ENCODE measurements at places on chromosomes 3 and 15.
A peak's percentile ranks its signal among the peaks of the same experiment; 100 is the strongest.

DNA sequence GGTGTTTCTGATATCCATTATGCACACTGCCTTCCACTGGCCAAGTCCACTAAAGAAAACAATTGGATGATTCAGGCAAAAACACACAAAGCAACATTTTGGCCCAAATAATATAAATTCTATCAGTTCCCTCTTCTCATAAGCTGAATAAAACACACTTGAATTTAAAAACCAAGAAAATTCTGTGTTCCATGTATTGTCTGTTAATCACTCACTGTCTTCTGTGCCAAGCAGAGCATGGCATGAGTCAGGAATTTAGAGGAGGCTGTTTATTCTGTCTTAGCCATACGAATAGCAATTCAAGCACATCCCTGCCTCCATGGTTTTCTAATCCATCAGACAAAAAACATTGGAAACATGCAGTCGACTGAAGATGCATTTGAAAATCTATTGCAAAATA is 215.6 kb upstream of the UMPS start:
- DNase-seq, result no peak

DNA sequence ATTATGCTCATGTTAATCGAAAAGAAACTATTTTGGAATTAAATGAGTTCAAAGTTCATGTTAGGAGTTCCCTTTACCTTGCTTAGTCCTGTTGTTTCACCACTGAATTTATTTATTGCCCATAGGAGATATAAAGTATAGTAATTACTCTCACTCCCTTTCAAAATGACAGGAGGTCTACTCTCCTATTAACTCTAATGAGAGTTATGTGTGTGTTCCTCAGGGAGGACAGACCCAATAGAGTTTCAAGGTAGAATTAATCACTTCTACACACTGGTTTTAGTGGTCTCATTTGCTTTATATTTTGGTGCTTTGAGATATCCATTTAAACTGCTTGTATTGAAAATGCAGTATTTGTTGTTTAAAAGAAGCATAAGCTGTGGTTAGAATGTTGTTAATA is 398.9 kb downstream of the NLGN1 start:
- no peak for DNase-seq

GRCh38 chr3:50936389-50936788 is 261.7 kb downstream of the DOCK3 start:
- DNase-seq, result no peak

DNA sequence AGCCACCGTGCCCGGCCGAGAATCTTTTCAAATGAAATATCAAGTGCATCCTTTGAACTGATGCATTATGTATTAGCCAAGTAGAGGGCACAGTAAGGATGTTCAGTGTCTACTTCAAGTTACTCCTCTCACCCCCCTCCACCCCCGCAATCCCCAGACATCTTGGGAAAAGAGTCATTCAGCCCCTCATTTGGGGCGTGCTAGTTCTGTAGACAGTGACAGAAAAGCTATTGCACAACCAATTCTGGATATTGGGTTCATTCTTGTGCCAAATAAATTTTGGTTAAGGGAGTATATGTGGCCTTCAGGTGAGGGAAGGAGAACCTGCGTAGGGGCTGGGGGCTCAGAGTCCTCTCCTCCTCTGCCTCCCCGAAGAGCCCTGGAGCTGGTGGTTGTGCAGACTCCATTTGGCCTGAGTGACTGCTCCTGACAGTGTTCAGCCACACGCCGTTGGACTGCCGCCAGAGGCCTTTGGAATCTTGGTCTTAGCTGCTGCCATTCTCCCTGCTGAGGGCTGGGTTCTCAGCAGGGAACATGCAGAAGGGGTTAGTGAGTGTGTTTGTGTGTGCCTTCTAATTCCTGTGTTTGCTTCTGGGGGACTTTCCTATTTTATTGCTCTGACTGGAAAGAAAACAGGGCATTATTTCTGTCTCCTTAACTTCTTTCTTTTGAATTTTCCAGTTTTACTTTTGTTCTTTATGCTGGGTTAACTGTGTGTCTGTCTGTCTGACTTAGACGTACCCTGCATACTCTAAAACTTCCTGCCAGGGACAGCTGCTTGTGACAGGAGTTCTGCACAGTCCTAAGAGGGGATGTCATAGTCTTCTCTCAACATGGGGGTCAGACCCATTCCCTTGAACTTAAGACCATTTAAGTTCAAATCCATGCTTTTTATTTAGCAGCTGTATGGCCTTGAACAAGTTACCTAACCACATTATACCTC is 21.0 kb downstream of the RARB start:
- DNase-seq, result no peak

DNA sequence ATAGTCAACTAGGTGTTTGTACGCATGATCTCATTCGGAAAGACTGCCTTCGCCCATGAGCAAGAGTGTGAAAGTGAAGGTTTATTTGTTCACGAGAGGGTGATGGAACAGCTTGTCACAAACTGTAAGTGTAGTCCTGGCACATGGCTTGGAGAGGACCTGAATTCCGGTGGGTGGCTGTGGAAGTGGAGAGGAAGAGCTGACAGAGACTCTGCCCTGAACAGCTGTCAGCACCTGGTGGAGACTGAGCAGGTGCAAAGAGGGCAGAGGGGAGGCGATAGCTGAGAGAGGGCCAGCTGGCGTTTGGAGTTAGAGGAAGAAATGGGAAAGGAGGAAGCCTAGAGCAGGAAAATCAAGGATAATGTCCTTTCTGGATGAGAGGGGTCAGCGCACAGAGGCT is 155.7 kb downstream of the EEFSEC start:
- no peak for DNase-seq

DNA sequence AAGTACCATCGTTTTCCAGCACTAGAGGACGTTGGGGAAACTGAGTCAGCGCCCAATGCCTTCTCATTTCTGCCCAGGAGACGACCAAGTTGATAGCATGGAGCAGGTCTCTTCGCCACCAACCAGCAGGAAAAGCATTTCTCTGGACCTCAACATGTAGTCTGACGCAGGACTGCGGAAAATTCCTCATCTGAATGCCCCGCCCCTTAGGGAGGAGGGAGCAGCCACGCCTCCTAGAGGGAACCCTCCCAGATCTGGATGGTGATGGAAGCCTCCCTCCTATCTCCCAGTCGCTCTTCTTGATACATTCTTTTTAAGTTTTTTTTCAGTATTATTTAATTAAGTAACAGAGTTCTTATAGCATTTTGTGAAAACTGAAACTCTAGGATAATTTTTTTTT is 17.4 kb upstream of the MINDY4B start:
- DNase-seq, result no peak

GRCh38 chr15:66293419-66294156 is at the start of gene DIS3L:
Gene DIS3L, plus strand, starts transcription at chr15:66293568. Its CDS starts 29 bp downstream, at chr15:66293597.
- peak; percentile 68 for DNase-seq

DNA sequence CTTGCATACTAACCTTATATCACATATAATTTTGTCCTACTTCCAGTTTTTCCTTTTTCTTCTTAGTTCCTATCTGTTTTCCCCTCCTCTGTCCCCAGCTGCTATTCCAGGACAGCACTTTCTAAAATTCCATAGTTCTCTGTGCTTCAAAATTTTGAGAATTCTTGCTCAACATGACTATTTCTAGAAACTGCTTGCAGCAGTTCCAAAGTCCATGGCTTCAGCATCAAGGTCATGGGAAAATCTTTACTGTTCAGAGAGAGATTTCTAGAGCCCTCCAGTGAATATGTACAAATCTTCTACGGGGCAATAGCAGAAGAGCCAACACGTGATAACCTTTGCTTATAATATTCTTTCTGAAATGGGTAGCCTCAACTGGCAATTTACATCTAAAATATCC is 76.1 kb upstream of the PHLDB2 start:
- no peak for DNase-seq

GRCh38 chr3:41356775-41357174 is 157.5 kb downstream of the CTNNB1 start:
- DNase-seq, result no peak

DNA sequence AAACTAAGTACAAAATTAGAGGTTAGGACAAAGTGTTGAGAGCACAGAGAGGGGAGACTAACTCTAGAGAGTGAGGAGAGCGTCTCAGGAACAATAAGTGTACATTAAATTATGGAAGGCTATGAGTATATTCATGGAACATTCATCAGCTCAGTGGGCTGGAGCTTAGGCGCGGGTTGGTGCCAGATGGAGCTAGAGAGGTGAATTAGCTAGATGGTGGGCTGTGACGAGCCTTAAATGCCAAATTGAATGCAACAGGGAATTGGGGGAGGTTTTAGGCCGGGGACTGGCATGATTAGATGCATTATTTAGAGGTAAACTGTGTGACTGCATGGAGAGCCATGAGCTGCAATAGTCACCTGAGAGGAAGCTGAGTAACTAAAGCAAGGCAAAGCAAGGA is 97.1 kb downstream of the TMEM108 start:
- DNase-seq, result no peak

- DNase-seq, result no peak
Observed at GRCh38 chr3:137035631-137036030, 77.8 kb downstream of the IL20RB start.

DNA sequence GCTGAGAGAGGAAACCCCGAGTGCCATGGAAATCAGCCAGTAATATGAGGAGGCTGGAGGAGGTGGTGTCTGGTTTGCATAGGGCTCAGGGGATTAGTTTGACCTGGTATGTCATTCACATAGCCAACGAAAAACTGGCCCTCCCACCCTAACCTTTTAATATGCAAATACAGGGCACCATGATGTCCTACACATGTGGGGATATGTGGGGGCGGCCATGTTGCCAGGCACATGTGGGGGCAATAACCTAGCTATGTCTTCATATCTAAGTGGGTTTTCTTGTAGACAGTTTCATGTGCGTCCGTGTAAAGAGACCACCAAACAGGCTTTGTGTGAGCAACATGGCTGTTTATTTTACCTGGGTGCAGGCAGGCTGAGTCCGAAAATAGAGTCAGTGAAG is 110.1 kb downstream of the MOBP start:
- no peak for DNase-seq

DNA sequence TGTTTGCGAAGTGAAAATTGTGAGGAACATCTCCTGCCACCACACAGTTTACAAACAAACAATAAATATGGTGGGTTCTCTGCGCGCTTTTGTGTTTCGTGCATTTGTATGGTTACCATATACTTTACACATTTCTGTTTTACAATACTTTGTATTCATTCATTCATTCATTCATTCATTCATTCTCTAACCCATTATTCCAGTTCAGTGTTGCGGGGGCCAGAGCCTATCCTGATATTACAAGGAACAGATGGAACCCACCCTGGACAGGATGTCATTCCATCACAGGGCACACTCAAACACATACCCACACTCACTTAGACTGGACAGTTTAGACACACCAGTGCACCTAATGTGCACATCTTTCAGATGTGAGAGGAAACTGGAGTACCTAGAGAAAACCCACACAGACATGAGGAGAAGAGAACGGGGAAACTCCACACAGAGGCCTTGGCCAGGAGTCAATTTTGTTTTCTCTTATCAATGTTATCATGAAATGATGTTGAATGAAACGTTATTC is 160.5 kb downstream of the FNDC3B start:
- no peak for DNase-seq

- no peak for DNase-seq
Observed at GRCh38 chr3:188908002-188908850, 263.5 kb upstream of the TPRG1 start.

DNA sequence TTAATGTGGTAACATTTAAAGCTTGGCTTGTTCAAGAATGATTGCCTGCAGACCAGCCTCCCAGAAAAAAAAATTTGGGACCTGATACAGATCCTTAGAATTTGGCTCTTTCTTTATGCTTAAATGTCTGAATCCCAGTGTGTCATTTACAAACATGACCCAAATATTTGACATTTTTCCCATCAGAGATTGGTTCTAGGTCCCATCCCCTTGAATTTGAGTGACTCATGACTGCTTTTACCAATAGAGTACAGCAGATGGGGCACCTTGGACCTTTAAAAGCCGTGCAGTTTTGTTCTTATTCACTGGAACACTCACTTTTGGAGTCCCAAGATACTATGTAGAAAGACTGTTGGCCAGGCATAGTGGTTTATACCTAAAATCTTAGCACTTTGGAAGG is 231.6 kb downstream of the ZIC1 start:
- DNase-seq, result no peak

DNA sequence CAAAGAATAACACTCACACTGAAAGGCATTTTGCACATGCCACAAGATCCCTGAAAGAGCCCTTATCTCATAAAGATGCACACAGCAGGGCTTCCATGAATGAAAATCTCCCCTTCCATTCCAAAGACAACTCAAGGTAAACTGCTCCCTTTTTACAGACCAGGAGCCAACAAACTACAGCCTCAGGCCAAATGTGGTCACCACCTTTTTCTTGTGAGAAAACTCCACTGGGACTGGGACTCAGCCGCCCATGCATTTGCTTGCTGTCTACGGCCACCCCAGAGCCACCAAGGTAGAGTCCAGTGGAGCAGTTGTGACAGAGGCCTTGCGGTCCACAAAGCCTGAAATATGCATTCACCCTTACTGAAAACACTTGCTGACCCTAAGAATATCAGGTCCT is 334.8 kb downstream of the OCA2 start:
- no peak for DNase-seq

- DNase-seq, result no peak
Observed at GRCh38 chr15:29736744-29737020, 85.6 kb downstream of the TJP1 start.

- DNase-seq, result no peak
Observed at GRCh38 chr3:173826901-173827609, 429.5 kb downstream of the NLGN1 start.

GRCh38 chr3:104460477-104461406 is 906.0 kb upstream of the ALCAM start:
- no peak for DNase-seq

DNA sequence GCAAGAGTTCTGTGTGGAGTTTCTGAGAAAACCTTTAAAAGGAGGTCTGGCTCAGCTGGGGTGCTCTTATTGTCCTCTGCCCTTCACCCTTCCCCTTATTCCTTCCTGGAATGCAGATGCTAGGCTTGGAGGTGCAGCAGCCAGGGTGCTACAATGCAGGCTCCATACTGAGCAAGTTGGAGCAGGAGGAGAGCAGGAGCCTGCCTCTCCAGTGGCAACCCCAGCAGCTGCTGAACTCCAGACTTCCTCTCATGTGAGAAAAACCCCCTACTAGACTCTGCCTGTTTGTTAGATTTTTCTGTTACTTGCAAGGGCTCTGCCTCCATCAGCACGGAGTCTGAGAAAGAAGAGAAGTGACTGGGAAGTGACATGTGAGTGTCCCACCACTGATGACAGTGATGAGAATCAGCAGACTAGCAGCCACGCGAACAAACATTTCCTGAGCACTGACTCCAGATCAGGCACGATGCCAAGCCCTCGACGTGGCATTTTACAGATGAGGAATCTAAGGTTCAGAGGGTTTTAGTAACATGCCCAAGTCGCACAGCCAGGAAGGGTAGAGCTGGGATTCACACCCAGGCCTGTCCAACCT is 16.1 kb upstream of the RARRES1 start:
- DNase-seq, result no peak

GRCh38 chr3:100063929-100064461 is 50.3 kb downstream of the FILIP1L start:
- DNase-seq, result no peak

- DNase-seq, result no peak
Observed at GRCh38 chr3:54376142-54376807, 253.9 kb downstream of the CACNA2D3 start.

All from GM12891 (cell line).